Right lobe of liver (tissue), 6 donors: ENCODE measurements at places on chromosomes 2 and 18. TPM values are rescaled to one million over a fixed set of nuclear protein-coding genes. Genes with fewer than 3 reads are reported as not detected.

Gene PIEZO2
- 16.9 TPM for total RNA-seq

Gene SIX3
- not detected for total RNA-seq

Gene PSMA8
- not detected for total RNA-seq

Gene TMEM169
- total RNA-seq, result 0.29 TPM

Gene ANKRD62
- not detected for total RNA-seq
